ENCODE measurements at places on chromosomes 16 and 17.
A peak's percentile ranks its signal among the peaks of the same experiment; 100 is the strongest.

GRCh38 chr17:54269881-54270280 lies 447.2 kb downstream of the KIF2B start:
- DNase-seq, result no peak

GRCh38 chr17:76492123-76492988 lies 8.9 kb downstream of the RHBDF2 start:
- DNase-seq, result peak; percentile 56

DNA sequence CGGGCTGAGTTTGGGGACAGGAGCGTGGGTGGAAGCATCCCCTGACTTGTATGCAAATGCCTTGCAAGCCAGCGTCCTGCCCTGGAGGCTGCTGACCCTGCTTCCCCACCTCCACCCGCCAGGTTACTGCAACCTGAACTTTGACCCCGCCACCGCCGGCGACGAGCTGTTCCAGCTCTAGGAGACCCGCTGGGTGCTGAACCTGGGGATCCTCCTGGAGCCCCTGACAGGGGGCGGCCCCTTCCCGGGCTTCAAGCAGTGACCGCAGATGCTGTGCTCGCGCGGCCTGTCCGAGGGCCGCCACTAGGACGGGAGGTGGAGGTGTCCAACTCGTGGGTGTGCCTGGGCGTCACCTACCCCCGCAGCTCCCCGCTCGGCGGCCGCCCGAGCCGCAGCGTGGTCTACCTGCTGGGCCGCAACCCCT lies 10.7 kb upstream of the SLC16A5 start:
- DNase-seq, result no peak

DNA sequence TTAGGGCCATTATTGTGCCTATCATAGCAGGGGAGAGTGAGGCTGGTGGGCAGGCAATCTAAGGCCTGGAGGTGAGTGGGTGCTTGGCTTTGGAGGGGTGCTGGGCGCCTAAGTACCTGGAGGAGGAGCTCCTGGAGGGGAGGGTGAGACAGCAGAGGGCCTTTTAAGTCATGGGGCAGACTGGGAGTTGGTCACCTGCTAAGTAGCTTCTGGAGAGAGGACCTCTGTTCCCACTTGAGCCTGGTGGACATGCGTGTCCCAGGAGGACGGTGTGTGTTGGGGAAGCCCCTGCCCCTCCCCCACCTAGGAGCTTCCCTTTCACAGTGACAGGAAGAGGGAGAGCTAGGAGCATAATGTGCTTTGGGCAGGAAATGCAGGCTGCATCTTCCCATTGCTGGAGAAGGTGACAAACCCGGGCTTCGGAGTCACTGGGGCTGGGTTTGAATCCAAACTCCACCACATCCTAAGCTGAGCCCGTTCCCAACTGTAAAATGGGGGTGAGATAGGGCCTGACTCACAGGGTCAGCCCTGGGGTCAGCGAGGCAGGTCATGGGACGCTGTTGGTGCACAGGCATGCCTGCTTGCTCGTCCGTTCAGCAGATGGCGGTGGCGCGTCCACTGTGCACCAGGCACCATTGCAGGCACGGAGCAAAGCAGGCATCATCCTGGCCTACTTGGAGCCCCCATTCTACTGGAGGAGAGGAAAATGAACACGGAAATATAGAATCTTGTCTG lies 37.9 kb downstream of the CMIP start:
- DNase-seq, result no peak

GRCh38 chr17:33664116-33664840 lies 371.2 kb upstream of the ASIC2 start:
- DNase-seq, result no peak
